ENCODE measurements at places on chromosomes 4 and X. TPM values are rescaled to one million over a fixed set of nuclear protein-coding genes. Genes with fewer than 3 reads are reported as not detected.

The MGARP gene
- 29.9 TPM for total RNA-seq

The PRKG2 gene
- 22.0 TPM for total RNA-seq

The PARM1 gene
- 0.65 TPM for total RNA-seq

The GLRA2 gene
- not detected for total RNA-seq

The CFP gene
- total RNA-seq: 0.56 TPM

The GPAT3 gene
- 2.6 TPM for total RNA-seq

The GPR34 gene
- total RNA-seq: not detected

The SPATA18 gene
- 5.9 TPM for total RNA-seq

The TMEM156 gene
- 3.8 TPM for total RNA-seq

The RAB9B gene
- not detected for total RNA-seq

The GAB1 gene
- total RNA-seq: 12.9 TPM
